Psoas muscle (tissue), 8 donors: ENCODE measurements at places on chromosomes 11 and 22. TPM values are rescaled to one million over a fixed set of nuclear protein-coding genes. Genes with fewer than 3 reads are reported as not detected.

Gene PLA2G3
- total RNA-seq: not detected

Gene MRGPRF
- 2.9 TPM for total RNA-seq

Gene CNIH2
- total RNA-seq: not detected

Gene FAM83F
- 0.10 TPM for total RNA-seq

Gene HTR3B
- not detected for total RNA-seq

Gene BSCL2
- total RNA-seq: 25.1 TPM

Gene TRIM21
- total RNA-seq: 7.5 TPM

Gene PLAAT3
- total RNA-seq: 102 TPM

Gene FLRT1
- 0.10 TPM for total RNA-seq

Gene RIBC2
- not detected for total RNA-seq

Gene NARS2
- 14.5 TPM for total RNA-seq

Gene HEPN1
- not detected for total RNA-seq

Gene GRAP2
- 0.44 TPM for total RNA-seq

Gene MIAT
- total RNA-seq: 0.30 TPM

Gene UPK3A
- total RNA-seq: 2.5 TPM
